Psoas muscle (tissue), 8 donors: ENCODE measurements at places on chromosomes 11 and 22.

- DNase-seq: no peak
These were observed at the start of gene MRGPRE for GRCh38 chr11:3231851-3232744. TSS of gene MRGPRE (minus strand) at chr11:3232417. CDS start at chr11:3228799, 3,618 bp downstream.

DNA sequence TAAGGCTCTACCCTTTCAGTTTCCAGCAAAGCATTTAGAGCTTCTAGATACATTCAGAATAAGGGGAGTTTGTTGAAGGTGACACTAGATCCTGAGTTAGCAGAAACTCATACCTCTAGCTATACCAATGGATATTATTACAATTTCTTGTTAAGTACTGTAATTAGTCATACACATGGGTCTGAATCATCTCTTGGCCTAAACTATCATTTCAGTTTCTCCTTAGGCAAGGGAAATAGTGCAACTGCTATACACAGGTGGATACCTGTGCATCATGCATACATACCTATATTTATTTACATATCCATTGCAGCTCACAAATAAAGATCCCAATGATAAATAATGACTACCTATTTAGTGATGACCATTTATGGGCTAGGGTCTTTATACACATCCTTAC is 45.1 kb upstream of the PAX6 start:
- DNase-seq: no peak

GRCh38 chr11:8777907-8778767 is 95.5 kb downstream of the RPL27A start:
- peak; percentile 80 for DNase-seq

DNA sequence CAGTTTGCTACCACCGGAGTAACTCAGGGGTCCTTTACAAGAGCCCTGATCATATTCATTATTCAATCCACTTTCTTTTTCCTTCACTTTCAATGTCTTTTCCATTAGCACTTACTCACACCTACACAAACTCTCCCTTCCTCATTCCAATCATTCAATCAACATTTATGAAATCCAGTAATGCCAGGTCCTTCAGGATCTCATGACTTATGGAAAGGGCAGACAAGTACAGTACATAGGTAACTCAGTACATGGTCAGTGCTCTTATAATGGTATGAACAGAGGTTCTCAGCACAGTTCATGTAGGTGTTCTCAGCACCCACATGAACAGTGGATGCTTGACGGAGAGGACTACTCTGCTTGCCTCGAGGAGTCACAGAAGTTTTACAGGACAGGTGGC is 106.6 kb downstream of the USP35 start:
- DNase-seq: no peak

- DNase-seq: no peak
These were observed 9.2 kb downstream of the LRRC32 start for GRCh38 chr11:76661306-76661751.
